ENCODE measurements at places on chromosomes 12 and 14. TPM values are rescaled to one million over a fixed set of nuclear protein-coding genes. Genes with fewer than 3 reads are reported as not detected.

FGF23 gene
- not detected for total RNA-seq

FSCB gene
- total RNA-seq: not detected

TRHDE gene
- total RNA-seq: 0.09 TPM

MED13L gene
- total RNA-seq: 15.4 TPM

GLIPR1L1 gene
- total RNA-seq: not detected

SRRM4 gene
- total RNA-seq: not detected

ATP5F1B gene
- 773 TPM for total RNA-seq

OLR1 gene
- 1.1 TPM for total RNA-seq

SDR9C7 gene
- total RNA-seq: not detected

TAS2R31 gene
- total RNA-seq: 0.16 TPM

CLEC6A gene
- total RNA-seq: not detected

ATXN2 gene
- 37.2 TPM for total RNA-seq

CCDC175 gene
- not detected for total RNA-seq

EML5 gene
- 1.0 TPM for total RNA-seq

CLEC4E gene
- total RNA-seq: not detected

DACT1 gene
- total RNA-seq: 0.44 TPM

LPAR5 gene
- 0.47 TPM for total RNA-seq

GALNT6 gene
- total RNA-seq: 4.0 TPM

ANO4 gene
- total RNA-seq: 0.11 TPM

PTPN21 gene
- total RNA-seq: 6.0 TPM

SLC6A13 gene
- total RNA-seq: 0.11 TPM

MMP19 gene
- 0.13 TPM for total RNA-seq

LHX5 gene
- total RNA-seq: not detected

NAA30 gene
- 15.5 TPM for total RNA-seq

LMNTD1 gene
- total RNA-seq: not detected

MARK3 gene
- 60.5 TPM for total RNA-seq

LRP1-AS gene
- total RNA-seq: not detected

SELPLG gene
- total RNA-seq: 0.95 TPM

JAG2 gene
- 13.6 TPM for total RNA-seq

CAND1 gene
- total RNA-seq: 92.5 TPM

RNASE9 gene
- not detected for total RNA-seq

SLC7A7 gene
- total RNA-seq: 10.1 TPM

TIMM9 gene
- 73.7 TPM for total RNA-seq

Measured in A549 treated with RU486 at 1 μM for 4 hours (cell line).